Astrocyte of the spinal cord (primary cell): ENCODE measurements at places on chromosomes 2 and 18.

GRCh38 chr2:102397209-102397608, 25.8 kb upstream of the IL18RAP start:
- no peak for DNase-seq

- DNase-seq = peak; percentile 44
These were observed 400 bp downstream of the CCDC88A start for GRCh38 chr2:55419233-55419678.

GRCh38 chr2:207432453-207432852, 97.3 kb upstream of the CREB1 start:
- DNase-seq = peak; percentile 55

DNA sequence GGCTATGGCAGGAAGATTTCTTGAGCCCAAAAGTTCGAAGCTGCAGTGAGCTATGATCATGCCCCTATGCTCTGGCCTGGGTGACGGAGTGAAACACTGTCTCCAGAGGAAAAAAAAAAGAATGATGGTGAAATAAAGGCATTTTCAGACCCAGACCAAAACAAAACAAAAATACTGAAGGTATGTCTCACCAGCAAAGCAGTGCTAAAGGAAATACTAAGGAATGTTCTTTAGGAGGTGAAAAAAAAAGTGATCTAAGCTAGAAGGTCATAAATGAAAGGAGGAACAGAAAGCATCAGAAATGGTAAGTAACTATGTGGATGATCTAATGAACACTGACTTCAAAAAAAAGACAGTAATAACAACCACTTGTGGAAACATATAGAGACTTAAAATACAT, 18.7 kb downstream of the SS18 start:
- DNase-seq = peak; percentile 46

DNA sequence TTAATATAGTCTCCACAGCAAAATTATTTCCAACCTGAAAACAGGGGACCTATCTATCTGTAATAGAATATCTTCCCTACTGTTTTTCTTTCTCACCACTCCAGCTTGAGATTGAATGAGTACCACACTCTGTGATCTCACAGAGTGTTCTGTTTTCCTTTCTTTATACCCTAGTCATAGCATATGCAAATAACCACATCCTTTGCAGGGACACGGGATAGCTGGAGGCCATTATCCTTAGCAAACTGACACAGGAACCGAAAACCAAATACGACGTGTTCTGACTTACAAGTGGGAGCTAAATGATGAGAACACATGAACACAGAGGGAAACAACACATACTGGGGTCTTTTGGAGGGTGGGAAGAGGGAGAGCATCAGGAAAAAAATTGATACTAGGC, 224.7 kb downstream of the SLC8A1 start:
- peak; percentile 73 for DNase-seq

- no peak for DNase-seq
These were observed 12.3 kb upstream of the GPR17 start for GRCh38 chr2:127633556-127634065.

- no peak for DNase-seq
These were observed 49.9 kb downstream of the ITGB1BP1 start for GRCh38 chr2:9373476-9373875.

DNA sequence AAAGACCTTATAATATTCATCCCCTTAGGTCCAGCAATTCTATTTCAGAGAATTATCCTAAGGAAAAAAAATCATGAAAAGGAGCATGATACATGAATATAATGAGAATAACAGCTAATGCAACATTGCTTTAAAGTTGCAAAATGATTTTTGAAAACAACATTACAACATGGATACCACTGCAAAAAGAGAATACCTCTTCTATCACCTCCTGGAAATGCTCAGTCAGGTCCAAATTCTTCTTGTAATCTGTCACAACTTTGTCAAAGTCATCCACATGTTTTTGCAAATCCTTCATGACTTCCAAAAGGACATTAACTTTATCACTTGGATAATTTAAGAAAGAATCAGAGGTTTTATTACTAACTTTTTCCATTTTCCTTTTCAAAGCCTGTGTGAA, 47.9 kb upstream of the TTN start:
- DNase-seq = no peak
